ENCODE measurements at places on chromosomes 11 and 22. TPM values are rescaled to one million over a fixed set of nuclear protein-coding genes. Genes with fewer than 3 reads are reported as not detected.

The MMP7 gene
- total RNA-seq, result 0.23 TPM

The BLID gene
- not detected for total RNA-seq

The CABP4 gene
- total RNA-seq, result 12.0 TPM

The MYRF gene
- total RNA-seq, result 1.5 TPM

The SAA1 gene
- total RNA-seq, result 9.4 TPM

The KIAA0930 gene
- total RNA-seq, result 34.0 TPM

The GAL3ST3 gene
- total RNA-seq, result not detected

The CRYBB3 gene
- not detected for total RNA-seq
